ENCODE measurements at places on chromosomes 2 and 18.

GRCh38 chr2:237669628-237670392, 42.4 kb downstream of the LRRFIP1 start:
- no peak for DNase-seq

DNA sequence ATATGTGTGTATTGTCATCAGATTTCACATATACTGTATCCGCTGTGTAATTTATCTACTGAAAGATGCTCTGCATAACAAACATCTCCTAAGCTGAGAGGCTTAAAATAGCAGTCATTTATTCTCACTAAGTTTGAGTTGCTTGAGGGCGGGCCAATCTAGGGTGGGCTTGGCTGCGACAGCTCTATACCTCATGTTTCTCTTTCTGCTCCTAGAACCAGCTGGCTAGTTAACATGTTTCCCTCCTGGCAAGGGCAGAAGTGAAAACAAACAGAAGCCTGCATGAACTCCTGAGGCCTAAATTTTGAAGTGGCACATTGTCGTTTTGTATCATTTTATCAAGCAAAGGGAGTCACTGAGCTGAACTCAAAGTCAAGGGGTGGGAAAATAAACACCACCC, 585.0 kb upstream of the VRK2 start:
- no peak for DNase-seq

DNA sequence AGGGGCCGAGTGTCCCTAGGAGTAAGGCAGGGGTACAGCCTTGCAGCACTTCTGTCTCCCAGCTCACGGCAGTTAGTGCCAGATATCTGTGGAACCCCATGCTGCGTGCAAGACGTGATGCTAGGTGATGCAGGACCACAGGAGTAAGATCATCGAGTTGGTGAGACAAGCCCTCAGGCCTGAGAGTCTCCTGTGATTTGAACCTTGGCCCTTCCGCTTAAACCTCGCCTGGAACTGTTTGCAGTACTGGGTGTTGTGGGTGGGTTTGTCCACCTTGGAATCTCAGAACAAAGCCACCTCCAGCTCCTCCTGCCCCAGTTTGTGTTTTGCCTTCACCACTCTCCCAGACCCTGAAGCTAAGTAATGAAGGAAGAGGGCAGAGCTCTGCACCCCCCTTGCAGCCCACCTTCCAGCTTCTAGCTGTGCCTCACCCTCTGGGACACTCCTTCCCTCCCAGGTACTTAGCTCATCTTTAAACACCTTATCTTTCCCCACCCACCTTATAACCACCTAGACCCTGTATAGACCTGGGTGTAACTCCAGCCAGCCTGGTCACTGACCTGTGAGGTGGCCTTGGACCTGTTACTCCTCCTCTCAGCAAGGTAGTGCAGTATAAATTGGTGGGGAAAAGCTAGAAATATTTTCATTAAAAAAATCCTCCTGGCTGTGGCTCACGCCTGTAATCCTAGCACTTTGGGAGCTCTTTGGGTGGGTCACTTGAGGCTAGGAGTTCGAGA, 6.6 kb downstream of the CNNM4 start:
- DNase-seq: no peak

DNA sequence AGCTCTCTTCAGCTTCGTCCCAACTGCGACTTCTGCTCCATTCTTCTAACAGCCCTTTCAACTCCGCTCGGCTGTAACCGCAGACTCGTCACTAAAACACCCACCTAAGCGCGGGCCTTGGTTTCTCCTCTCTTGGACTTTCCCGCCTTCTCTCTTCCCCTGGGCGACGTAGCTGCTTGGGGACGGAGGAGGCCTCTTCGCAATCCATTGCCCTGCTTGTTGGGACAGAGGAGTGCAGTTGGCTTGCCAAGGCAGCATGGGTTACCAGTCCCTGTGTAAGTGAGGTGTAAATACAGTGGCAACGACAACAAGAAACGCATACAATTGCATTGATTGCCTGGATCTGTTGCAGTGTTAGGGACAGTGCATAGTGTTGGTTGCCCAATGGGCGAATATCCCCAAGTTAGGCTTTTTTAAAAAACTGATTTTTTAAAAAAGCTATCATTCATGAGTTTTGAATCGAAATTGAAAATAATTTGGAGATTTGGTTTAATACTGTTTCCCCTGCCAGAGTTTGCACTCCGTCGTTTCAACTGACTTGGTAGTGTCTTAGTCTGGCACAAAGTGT, 484 bp upstream of the DARS1 start:
- peak; percentile 64 for DNase-seq

DNA sequence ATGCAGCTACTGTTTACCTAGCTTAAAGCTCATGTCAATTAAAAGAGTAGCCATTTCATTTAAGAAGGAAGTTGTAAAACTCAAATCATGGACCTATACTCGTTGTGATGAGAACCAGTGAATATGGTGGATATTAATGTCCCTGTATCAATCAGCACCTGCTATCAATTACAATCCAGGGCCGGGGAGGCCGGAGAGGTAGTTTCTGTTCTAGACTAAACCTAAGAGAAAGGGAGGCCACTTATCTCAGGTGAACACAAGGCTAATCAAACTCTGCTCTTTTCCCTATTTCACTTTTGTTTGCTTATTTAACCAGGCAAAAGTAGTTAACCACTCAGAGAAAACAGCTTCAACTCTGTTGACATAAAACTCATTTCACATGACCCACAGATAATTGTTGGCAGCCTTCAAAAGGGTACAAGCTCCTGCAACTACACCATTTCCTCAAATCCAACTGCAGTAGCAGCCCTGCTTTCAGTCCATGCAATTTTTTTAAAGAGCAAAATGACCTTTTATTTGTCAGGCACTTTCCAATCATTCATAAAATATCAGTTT, 27.8 kb upstream of the SLC9A2 start:
- DNase-seq: no peak

DNA sequence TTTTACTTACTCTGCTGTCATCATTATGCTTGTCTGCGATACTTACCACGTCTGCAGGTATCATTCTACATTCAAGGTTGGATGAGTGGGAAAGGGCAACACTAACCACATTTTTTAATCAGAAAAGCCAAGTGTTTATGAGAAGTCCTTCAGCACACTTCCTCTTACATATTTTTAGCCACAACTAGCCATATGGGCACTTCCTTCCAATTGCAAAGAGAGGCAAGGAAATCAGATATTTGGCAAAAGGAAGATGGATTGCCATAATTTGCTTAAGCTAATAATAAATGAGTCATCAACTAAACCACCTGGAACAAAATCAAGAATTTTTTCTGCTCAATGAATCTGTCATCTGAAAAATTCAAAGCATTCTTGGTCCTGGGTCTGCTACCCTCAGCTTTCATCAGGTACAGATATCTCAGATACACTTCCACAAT, 16.7 kb upstream of the MRO start:
- DNase-seq: peak; percentile 71

- no peak for DNase-seq
These were observed 4.4 kb downstream of the TIA1 start for GRCh38 chr2:70243806-70244584.

All from pons (tissue), 1 donor.